Aorta (tissue), 5 donors: ENCODE measurements at places on chromosomes 16 and 17. TPM values are rescaled to one million over a fixed set of nuclear protein-coding genes. Genes with fewer than 3 reads are reported as not detected.
A peak's percentile ranks its signal among the peaks of the same experiment; 100 is the strongest.

Gene TCF25
- total RNA-seq, result 224 TPM

Gene SCGB1C2
- total RNA-seq, result not detected

Gene CFAP119
- total RNA-seq, result 0.52 TPM

Gene TAT
- total RNA-seq, result not detected

DNA sequence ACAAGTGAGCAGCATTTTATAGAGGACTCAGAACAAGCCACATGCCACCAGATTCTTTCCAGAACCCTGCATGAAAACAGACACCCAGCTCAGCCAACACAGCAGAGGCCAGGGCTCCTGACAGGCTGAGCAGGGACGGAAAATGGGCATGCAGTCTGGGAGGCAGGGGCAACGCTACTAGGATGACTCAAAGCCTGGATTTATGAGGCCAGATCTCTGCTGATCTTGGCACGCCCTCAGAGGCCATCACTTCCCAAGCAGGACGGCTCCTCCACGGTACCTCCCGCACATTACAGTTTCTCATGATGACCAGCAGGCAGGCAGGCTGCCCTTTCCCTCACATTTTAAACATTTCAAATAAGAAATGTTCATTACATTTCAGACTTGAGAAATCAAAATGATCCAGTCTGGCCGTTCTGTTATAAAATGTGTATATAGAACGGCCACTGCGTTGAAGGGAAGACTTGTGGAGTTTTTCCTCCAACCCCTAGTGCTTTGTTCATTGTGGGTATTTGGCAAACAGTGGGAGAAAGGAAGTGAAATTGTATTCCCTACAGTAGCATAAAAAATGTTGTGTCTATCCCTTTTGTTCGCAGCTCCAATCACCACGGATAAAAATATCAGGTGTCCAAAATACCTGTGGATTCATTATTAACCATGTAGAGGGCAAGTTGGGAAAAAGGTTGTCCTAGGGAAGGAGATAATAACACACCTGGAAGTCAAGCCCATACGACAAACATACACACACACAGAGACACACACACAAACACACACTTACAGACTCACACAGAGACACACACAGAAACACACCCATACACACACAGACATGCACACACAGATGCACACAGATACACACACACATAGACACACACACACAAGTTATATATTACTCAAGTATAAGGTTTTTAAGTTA lies 64.8 kb upstream of the ADAMTS18 start:
- no peaks in the 10 kb centered on the region for H3K27me3 ChIP-seq

DNA sequence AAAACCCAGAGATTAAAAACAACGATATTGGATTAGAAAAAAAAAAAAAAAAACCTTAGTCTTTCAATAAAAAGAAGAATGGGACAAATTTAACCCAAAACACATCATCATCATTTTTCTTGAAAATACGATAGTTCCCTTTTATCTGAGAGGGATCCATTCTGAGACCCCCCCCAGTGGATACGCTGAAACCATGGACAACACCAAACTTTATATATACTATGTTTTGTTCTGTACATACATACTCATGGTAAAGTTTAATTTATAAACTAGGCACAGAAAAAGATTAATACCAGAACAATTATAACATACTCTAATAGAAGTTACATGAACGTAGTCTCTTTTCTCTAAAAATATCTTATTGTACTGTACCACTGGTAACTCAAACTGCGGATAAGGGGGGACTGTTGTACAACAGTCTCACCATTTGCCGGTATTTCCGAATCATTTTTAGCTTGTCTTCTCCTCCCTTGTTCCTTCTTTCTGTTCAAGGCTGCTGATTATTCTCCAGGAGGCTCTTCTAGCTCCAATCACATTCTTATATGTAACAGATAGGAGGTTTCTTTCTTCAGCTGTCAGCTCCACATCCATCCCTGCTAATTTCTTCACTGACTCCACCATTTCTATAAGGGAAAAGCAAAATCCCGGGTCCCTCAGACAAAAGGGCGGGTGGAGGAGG lies 37.0 kb downstream of the RNF135 start:
- no peaks in the 10 kb centered on the region for H3K27me3 ChIP-seq
- H3K36me3 ChIP-seq, result no peaks in the 10 kb centered on the region
- peak overlapping the region; percentile 68 for H3K27ac ChIP-seq
- H3K4me1 ChIP-seq, result no peaks in the 10 kb centered on the region
- DNase-seq, result no peak

GRCh38 chr17:50620858-50621257 lies 13.8 kb upstream of the ABCC3 start:
- no peak for DNase-seq
- no peaks in the 10 kb centered on the region for H3K27me3 ChIP-seq
- H3K4me3 ChIP-seq, result no peak overlapping the region
- no peaks in the 10 kb centered on the region for H3K36me3 ChIP-seq

- H3K4me1 ChIP-seq, result no peaks in the 10 kb centered on the region
- no peak for DNase-seq
- no peak overlapping the region for H3K4me3 ChIP-seq
- H3K27me3 ChIP-seq, result no peaks in the 10 kb centered on the region
Observed at GRCh38 chr17:42221886-42222745, 27.8 kb upstream of the GHDC start.

- H3K4me1 ChIP-seq, result peaks cover 5% of the 10 kb centered on the region
- no peaks in the 10 kb centered on the region for H3K27me3 ChIP-seq
- no peak for DNase-seq
- H3K36me3 ChIP-seq, result peaks cover 1% of the 10 kb centered on the region
Observed at GRCh38 chr17:32356378-32356743, 6.4 kb downstream of the ZNF207 start.

- DNase-seq, result no peak
- no peaks in the 10 kb centered on the region for H3K27me3 ChIP-seq
- H3K36me3 ChIP-seq, result no peaks in the 10 kb centered on the region
- H3K4me3 ChIP-seq, result no peak overlapping the region
- H3K27ac ChIP-seq, result no peak overlapping the region
- H3K4me1 ChIP-seq, result no peaks in the 10 kb centered on the region
Observed at GRCh38 chr16:1288813-1289476, 20.5 kb upstream of the UBE2I start.
